ENCODE measurements at places on chromosomes 11 and 22. TPM values are rescaled to one million over a fixed set of nuclear protein-coding genes. Genes with fewer than 3 reads are reported as not detected.

Gene ANKK1
- total RNA-seq: 0.11 TPM

Gene LRRC56
- total RNA-seq: 2.2 TPM

Gene OR2D2
- total RNA-seq: 0.94 TPM

Gene IRAG1
- not detected for total RNA-seq

Gene GLYAT
- total RNA-seq: not detected

Gene ZNF70
- 2.7 TPM for total RNA-seq

Gene IL10RA
- total RNA-seq: 147 TPM

- H3K27ac ChIP-seq: no peak overlapping the region
These were observed 11.6 kb downstream of the MRGPRF start for GRCh38 chr11:69001243-69002081.

- peaks cover 6% of the 10 kb centered on the region for H3K27me3 ChIP-seq
- peaks cover 41% of the 10 kb centered on the region for H3K4me1 ChIP-seq
- H3K27ac ChIP-seq: peak overlapping the region; percentile 84
These were observed 759 bp downstream of the CPT1A start for GRCh38 chr11:68840661-68841653.

DNA sequence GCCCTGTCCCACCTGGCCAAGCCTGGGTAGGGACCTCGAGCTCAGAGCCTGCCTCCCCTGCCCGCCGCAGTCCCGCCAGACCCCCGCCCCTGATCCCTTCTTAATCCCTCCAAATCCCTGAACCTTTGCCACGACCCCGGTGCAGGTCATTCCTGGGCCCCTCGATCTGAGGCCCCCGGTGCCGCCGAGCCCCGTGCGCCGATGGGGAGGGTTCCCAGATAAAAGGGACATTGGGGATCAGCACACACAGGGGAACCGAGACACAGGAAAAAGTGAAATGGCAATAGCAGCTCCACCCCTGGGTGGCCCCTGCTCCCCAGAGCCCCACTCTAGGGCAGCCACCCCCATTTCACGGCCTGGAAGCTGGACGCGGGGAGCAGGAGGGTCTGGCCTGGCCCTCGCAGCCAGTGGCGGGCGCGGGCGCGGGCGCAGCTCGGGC is 1.3 kb upstream of the WNT7B start:
- H3K4me3 ChIP-seq: no peak overlapping the region
- H3K27ac ChIP-seq: no peak overlapping the region
- no peaks in the 10 kb centered on the region for H3K36me3 ChIP-seq
- DNase-seq: no peak
- no peaks in the 10 kb centered on the region for H3K4me1 ChIP-seq
- peaks cover 30% of the 10 kb centered on the region for H3K27me3 ChIP-seq

DNA sequence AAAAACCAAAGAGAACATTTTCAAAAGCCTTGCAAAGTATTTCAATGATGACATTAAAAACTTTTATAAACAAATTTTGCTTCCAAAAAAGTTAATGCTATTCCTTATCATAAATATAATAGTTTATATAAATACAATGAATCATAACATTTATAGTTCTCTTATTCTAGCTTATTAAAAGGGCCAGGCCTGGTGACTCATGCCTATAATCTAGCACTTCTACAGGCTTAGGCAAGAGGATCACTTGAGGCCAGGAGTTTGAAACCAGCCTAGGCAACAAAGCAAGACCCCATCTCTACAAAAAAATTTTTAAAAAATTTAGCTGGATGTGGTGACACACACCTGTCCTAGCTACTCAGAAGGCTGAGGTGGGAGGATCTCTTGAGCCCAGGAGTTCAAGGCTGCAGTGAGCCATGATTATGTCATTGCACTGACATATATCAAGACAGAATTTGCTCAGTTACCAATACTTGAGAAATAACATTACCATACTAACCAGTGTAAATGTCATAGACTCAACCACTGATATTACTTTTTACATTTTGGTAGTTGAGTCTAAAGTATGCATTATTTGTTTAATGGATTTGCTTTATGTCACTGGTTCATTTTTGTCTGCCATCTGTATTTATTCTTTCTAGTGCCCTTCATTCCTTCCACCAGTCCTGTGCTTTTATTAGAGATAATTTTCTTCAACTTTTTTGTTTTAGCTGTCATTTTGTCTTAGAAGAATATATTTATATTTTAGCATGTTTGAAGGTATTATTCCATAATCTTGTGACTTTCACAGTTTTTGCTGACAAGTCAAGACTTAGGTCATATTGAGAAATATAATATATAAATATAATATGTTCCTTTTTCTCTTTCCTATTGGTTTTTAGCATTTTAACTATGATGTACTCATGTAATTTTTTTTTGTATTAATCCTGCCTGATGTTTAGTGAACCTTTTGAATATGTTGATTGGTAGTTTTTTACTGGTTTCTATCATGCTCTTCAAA is 56.2 kb downstream of the CYP2R1 start:
- peaks cover 70% of the 10 kb centered on the region for H3K36me3 ChIP-seq
- no peak overlapping the region for H3K27ac ChIP-seq

DNA sequence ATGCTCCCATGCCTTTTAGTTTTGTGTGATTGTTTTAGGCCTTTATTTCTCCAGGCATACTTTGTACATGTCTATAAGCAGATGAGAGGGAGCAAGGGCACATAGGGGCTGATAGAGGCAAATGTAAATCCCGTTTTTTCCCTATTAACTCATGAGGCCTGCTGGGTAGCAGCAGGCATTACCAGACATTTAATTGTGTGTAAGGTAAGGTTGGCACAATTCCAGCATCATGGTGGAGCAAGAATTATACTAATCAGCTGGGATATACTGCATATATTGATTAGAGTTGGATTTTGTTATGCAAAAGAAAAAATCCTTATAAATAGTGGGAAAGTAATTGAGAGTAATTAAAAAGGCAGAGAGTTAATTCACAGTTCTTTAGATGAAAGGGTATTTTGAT is 12.2 kb downstream of the FAT3 start:
- DNase-seq: no peak
- no peaks in the 10 kb centered on the region for H3K36me3 ChIP-seq
- no peak overlapping the region for H3K27ac ChIP-seq
- H3K27me3 ChIP-seq: no peaks in the 10 kb centered on the region

- no peak for DNase-seq
- H3K4me3 ChIP-seq: no peak overlapping the region
- no peak overlapping the region for H3K27ac ChIP-seq
- peaks cover 32% of the 10 kb centered on the region for H3K36me3 ChIP-seq
- H3K27me3 ChIP-seq: no peaks in the 10 kb centered on the region
- peaks cover 4% of the 10 kb centered on the region for H3K4me1 ChIP-seq
These were observed 4.6 kb upstream of the BACE1-AS start for GRCh38 chr11:117286588-117286987.

GRCh38 chr11:84384731-84385130 is 1098.6 kb upstream of the CCDC90B start:
- H3K4me3 ChIP-seq: no peak overlapping the region
- H3K36me3 ChIP-seq: no peaks in the 10 kb centered on the region
- no peaks in the 10 kb centered on the region for H3K27me3 ChIP-seq

DNA sequence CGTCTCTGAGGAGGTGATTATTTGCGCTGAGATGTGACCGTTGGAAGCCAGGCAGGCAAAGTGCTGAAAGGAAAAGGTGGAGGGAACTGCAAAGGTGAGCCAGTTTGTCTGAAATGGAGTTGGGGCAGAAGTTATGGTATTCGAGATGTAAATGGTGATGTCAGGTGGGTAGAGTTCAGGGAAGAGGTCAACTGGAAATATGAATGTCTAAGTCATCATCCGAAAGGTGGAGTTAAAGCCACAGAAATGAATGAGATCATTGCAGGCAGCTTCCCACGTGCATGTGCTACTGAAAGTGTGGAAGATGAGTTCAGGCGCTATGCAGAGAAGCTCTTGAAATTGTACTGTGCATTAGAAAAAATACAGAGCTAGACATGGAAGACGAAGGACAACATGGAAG is 2.2 kb upstream of the BPIFC start:
- H3K4me3 ChIP-seq: no peak overlapping the region
- DNase-seq: no peak
- H3K27ac ChIP-seq: no peak overlapping the region
- no peaks in the 10 kb centered on the region for H3K36me3 ChIP-seq

- H3K36me3 ChIP-seq: no peaks in the 10 kb centered on the region
- H3K27ac ChIP-seq: no peak overlapping the region
- H3K4me1 ChIP-seq: peaks cover 1% of the 10 kb centered on the region
- no peak for DNase-seq
- no peaks in the 10 kb centered on the region for H3K27me3 ChIP-seq
These were observed 49.5 kb upstream of the SMIM38 start for GRCh38 chr11:69106031-69106811.

DNA sequence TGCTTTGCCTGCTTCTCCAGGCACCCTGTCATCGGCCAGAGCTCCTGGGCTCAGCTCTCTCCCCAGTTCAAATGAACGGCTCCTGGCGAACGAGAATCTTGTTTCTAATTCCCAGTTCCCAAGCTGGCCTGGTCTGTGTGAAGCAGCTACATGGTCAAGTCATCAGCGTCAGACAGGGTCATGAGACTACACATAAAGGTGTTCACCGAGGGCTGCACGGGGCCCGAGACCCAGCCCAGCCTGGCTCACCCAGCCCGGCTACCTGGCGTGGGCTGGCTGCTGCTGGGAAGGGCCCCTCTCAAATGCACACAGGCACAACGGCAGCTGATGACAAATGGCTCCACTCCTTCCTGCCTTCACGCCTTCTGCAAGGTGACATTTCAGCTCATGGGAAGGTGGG is 14.6 kb upstream of the CELSR1 start:
- H3K4me3 ChIP-seq: no peak overlapping the region
- H3K27ac ChIP-seq: no peak overlapping the region
- H3K36me3 ChIP-seq: no peaks in the 10 kb centered on the region
- peaks cover 3% of the 10 kb centered on the region for H3K27me3 ChIP-seq
- DNase-seq: no peak

DNA sequence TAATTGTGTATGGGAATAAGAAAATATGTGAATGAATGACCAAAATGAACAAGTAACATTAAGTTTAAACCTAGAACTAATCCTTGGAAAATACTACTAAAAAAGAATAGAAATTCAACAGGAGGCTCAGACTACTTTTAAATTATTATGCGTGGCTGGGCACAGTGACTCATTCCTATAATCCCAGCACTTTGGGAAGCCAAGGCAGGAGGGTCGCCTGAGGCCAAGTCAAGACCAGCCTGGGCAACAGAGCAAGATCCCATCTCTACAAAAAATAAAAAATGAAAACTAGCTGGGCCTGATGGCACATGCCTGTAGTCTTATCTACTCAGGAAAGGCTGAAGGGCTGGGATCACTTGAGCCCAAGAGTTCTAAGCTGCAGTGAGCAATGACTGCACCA is 85.4 kb upstream of the CLNS1A start:
- peaks cover 8% of the 10 kb centered on the region for H3K4me1 ChIP-seq
- H3K4me3 ChIP-seq: no peak overlapping the region
- H3K27ac ChIP-seq: no peak overlapping the region
- H3K27me3 ChIP-seq: no peaks in the 10 kb centered on the region
- DNase-seq: no peak

DNA sequence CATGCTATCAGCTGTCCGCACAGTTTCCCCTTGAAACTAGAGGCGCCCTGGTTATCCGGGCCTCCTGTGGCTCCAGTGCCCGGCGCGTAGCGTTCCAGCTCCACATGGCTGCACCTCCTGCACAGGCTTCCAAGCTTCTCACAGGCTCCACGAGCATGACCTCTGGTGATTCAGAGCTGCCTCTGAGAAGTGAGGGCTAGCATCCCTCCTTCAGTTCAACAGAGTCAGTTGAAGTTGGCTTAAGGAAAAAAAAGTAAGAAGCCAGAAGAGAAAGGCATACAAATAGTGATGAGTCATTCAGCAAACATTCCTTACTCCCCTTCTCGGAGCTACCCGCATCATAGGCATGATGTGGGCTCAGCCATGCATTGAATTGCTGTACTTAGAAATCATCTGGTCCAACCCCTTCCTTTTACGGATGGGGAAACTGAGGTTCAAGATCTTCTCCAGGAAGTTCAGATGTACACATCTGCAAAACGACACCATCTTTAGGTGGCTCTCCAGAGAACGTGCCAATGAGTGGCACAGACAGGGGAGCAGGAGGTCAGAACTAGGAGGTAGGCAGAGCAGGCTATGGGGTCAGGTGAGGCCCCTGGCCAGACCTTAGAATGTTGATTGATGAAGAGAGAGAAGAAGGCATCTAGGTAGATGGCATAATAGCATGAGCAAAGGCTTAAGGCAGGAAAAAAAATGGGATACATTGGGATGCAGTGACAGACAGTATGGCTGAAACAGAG is 216.3 kb upstream of the TBCEL start:
- no peaks in the 10 kb centered on the region for H3K4me1 ChIP-seq
- DNase-seq: no peak
- peaks cover 4% of the 10 kb centered on the region for H3K27me3 ChIP-seq
- no peak overlapping the region for H3K27ac ChIP-seq
- no peaks in the 10 kb centered on the region for H3K36me3 ChIP-seq

DNA sequence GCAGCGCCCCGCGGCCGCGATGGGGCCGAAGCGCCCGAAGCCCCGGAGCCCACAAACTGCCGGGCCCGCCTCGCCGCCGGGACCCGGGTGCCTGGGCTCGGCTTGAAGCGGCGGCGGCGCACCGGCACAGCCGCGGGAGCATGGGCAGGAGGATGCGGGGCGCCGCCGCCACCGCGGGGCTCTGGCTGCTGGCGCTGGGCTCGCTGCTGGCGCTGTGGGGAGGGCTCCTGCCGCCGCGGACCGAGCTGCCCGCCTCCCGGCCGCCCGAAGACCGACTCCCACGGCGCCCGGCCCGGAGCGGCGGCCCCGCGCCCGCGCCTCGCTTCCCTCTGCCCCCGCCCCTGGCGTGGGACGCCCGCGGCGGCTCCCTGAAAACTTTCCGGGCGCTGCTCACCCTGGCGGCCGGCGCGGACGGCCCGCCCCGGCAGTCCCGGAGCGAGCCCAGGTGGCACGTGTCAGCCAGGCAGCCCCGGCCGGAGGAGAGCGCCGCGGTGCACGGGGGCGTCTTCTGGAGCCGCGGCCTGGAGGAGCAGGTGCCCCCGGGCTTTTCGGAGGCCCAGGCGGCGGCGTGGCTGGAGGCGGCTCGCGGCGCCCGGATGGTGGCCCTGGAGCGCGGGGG is 346 bp downstream of the FJX1 start:
- peaks cover 63% of the 10 kb centered on the region for H3K27me3 ChIP-seq
- peak; percentile 12 for DNase-seq
- H3K4me3 ChIP-seq: no peak overlapping the region
- peaks cover 6% of the 10 kb centered on the region for H3K4me1 ChIP-seq

DNA sequence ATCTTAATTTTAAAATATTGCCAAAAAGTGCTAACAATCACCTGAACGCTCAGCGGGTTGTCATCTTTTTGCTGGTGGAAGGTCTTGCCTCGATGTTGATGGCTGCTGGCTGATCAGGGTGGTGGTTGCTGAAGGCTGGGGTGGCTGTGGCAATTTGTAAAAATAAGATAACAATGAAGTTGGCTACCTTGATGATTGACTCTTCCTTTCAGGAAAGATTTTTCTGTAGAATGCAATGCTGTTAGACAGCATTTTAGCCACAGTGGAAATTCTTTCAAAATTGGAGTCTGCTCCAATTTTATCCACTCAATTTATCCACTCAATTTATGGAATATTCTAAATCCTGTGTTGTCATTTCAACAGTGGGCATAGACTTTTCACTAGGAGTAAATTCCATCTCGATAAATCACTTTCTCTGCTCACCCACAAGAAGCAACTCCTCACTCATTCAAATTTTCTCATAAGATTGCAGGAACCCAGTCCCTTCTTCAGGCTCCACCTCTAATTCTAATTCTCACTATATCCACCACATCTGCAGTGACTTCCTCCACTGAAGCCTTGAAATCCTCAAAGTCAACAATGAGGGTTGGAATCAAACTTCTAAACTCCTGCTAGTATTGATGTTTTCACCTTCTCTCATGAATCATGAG is 78.8 kb downstream of the LINC01488 start:
- H3K27ac ChIP-seq: no peak overlapping the region
- H3K4me3 ChIP-seq: no peak overlapping the region
- no peaks in the 10 kb centered on the region for H3K36me3 ChIP-seq
- no peak for DNase-seq
- peaks cover 16% of the 10 kb centered on the region for H3K4me1 ChIP-seq

GRCh38 chr11:88352139-88352538 is 14.6 kb upstream of the CTSC start:
- H3K27ac ChIP-seq: no peak overlapping the region
- no peak overlapping the region for H3K4me3 ChIP-seq
- no peak for DNase-seq
- H3K27me3 ChIP-seq: no peaks in the 10 kb centered on the region
